ENCODE measurements at places on chromosomes 5 and 9. TPM values are rescaled to one million over a fixed set of nuclear protein-coding genes. Genes with fewer than 3 reads are reported as not detected.
A peak's percentile ranks its signal among the peaks of the same experiment; 100 is the strongest.

Gene HTR4
- total RNA-seq: not detected

- no peak for DNase-seq
- H3K36me3 ChIP-seq: no peaks in the 10 kb centered on the region
- no peaks in the 10 kb centered on the region for H3K27me3 ChIP-seq
- no peak overlapping the region for H3K27ac ChIP-seq
- peaks cover 6% of the 10 kb centered on the region for H3K4me1 ChIP-seq
Measured at GRCh38 chr9:109845226-109845625, 65.2 kb downstream of the PALM2AKAP2 start.

DNA sequence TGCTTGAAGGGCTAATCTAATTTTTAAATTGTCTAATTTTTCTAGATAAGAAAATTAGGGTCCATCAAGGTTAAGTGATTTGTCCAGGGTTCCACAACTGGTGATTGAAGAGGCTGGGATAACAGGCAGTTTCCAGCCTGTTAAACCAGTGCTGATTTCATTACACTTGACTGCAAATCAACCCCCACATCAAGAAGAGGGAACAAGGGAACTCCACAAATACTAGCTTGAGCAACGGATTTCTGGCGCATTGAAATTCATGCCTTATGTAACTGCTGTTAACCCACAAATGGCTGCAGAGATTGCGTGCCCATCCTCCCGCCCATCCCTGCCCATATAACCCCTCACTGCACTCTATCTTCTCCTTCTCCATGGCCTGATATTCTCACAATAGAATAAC lies 10.0 kb downstream of the PLPPR1 start:
- H3K4me3 ChIP-seq: no peak overlapping the region
- no peaks in the 10 kb centered on the region for H3K27me3 ChIP-seq
- H3K4me1 ChIP-seq: no peaks in the 10 kb centered on the region

- H3K27ac ChIP-seq: no peak overlapping the region
- 0 out of 2 replicates have a peak, but pooled peaks cover 2% of the 10 kb centered on the region for H3K4me1 ChIP-seq
- H3K36me3 ChIP-seq: no peaks in the 10 kb centered on the region
- H3K4me3 ChIP-seq: no peak overlapping the region
- H3K27me3 ChIP-seq: no peaks in the 10 kb centered on the region
Measured at GRCh38 chr9:106528158-106528557, 334.8 kb upstream of the ZNF462 start.

- H3K27ac ChIP-seq: 0 out of 2 replicates have a peak overlapping the region, but pooled peaks have one; percentile 32
- H3K27me3 ChIP-seq: no peaks in the 10 kb centered on the region
- peaks cover 9% of the 10 kb centered on the region for H3K36me3 ChIP-seq
- H3K4me1 ChIP-seq: peaks cover 48% of the 10 kb centered on the region
- DNase-seq: no peak
Measured at GRCh38 chr5:80227979-80228596, 27.8 kb downstream of the SERINC5 start.

Gene FSD1L
- total RNA-seq: 4.6 TPM

DNA sequence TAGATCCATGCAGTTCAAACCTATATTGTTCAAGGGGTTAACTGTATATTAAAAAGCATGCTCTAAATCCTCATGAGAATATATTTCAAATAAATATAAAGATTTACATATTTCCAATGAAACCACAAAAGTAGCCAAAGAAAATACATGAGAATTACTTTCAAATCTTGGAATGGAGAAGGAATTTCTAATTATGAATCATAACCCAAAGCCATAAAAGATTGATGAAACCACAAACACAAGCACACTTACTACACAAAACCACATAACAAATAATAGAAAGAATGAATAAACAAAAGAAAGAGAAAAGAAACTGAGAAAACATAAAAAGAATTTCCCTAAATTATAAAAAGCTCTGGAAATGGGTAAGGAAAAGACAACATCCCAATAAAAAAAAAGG lies 16.0 kb downstream of the ERP44 start:
- no peak for DNase-seq
- H3K4me3 ChIP-seq: no peak overlapping the region
- H3K4me1 ChIP-seq: peaks cover 28% of the 10 kb centered on the region

DNA sequence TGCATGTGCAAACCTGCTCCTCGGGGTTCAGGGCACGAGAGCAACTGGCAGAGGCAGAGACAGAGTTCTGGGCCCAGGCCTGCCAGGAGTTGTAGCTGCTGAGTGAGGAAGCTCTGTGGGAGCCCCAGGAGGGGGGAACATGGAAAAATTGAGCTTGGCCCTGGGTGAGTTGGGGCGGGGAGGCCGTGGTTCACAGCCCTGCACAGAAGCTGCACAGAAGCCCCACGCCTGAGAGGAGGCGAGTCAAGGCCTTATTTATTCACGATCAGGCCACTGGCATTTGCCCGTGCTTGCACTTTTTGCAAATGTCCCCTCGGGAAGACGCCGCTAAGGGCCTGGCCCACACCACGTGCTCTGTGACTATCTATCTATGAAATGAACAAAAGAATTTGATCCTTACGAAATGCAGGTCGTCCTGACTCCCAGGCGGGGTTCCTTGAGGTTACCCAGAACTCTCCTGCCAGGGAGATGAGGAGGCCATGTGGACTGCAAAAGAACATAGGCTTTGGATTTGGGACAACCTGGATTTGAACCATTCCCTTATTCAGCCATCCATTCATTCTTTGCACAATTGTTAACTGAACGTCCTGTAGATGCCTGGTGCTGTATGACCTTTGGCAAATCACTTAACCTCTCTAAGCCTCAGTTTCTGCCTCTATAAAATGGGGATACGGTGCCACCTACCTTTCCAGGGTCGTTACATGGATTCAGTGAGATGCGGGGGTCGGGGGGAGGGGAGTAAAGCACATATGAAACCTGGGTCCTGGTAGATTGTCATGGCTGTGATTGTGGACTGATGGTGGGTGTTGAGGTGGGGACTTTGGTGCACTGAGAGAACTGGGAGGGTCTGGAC lies 17.9 kb downstream of the COL27A1 start:
- H3K4me3 ChIP-seq: no peak overlapping the region
- H3K27ac ChIP-seq: peak overlapping the region; percentile 71
- H3K27me3 ChIP-seq: no peaks in the 10 kb centered on the region
- H3K36me3 ChIP-seq: peaks cover 4% of the 10 kb centered on the region

GRCh38 chr9:108245331-108245730 lies 610.5 kb downstream of the ACTL7B start:
- H3K36me3 ChIP-seq: no peaks in the 10 kb centered on the region
- H3K27ac ChIP-seq: no peak overlapping the region
- no peaks in the 10 kb centered on the region for H3K27me3 ChIP-seq
- no peak overlapping the region for H3K4me3 ChIP-seq
- no peak for DNase-seq

GRCh38 chr5:155587458-155587857 lies 573.9 kb downstream of the KIF4B start:
- H3K27me3 ChIP-seq: no peaks in the 10 kb centered on the region
- no peaks in the 10 kb centered on the region for H3K4me1 ChIP-seq
- H3K27ac ChIP-seq: no peak overlapping the region

Gene SPATA24
- total RNA-seq: 12.9 TPM

Gene CYLC2
- total RNA-seq: not detected

DNA sequence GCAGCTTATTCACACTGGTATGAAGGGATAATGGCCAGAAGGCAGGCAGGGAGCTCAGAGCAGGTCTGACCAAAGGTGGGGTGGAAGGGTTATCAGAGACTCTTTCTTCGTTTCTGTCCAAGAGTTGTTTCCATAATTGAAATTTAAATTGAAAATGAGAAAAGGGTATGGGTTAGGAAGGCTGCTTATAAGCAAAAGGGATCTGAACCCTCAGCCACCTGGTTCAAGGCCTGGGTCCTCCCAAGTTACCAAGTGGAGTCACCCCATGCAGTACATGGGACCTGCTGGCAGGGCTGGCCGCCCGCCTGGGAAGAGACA lies 17.8 kb downstream of the EEIG1 start:
- H3K36me3 ChIP-seq: no peaks in the 10 kb centered on the region
- H3K27me3 ChIP-seq: no peaks in the 10 kb centered on the region
- H3K27ac ChIP-seq: peak overlapping the region; percentile 72
- H3K4me3 ChIP-seq: no peak overlapping the region

GRCh38 chr5:73690015-73690414 lies 64.0 kb downstream of the ARHGEF28 start:
- no peak for DNase-seq
- H3K27ac ChIP-seq: no peak overlapping the region
- H3K4me1 ChIP-seq: peaks cover 23% of the 10 kb centered on the region
- no peaks in the 10 kb centered on the region for H3K27me3 ChIP-seq

Gene DMRTA1
- total RNA-seq: 2.6 TPM

Gene SMC5
- 21.8 TPM for total RNA-seq

Gene SEMA5A
- 14.3 TPM for total RNA-seq

Gene CDH18
- total RNA-seq: not detected

- H3K4me3 ChIP-seq: no peak overlapping the region
- peaks cover 2% of the 10 kb centered on the region for H3K27me3 ChIP-seq
- no peak for DNase-seq
- H3K27ac ChIP-seq: no peak overlapping the region
- peaks cover 20% of the 10 kb centered on the region for H3K4me1 ChIP-seq
- no peaks in the 10 kb centered on the region for H3K36me3 ChIP-seq
Measured at GRCh38 chr9:91677331-91677730, 253.7 kb upstream of the NFIL3 start.

GRCh38 chr5:5199495-5199894 lies 59.4 kb downstream of the ADAMTS16 start:
- H3K36me3 ChIP-seq: peaks cover 61% of the 10 kb centered on the region
- DNase-seq: no peak
- peaks cover 24% of the 10 kb centered on the region for H3K4me1 ChIP-seq
- H3K4me3 ChIP-seq: no peak overlapping the region

Gene TSSK1B
- total RNA-seq: not detected

- no peaks in the 10 kb centered on the region for H3K27me3 ChIP-seq
- peak overlapping the region; percentile 84 for H3K4me3 ChIP-seq
- H3K27ac ChIP-seq: peak overlapping the region; percentile 58
- peaks cover 20% of the 10 kb centered on the region for H3K4me1 ChIP-seq
- no peak for DNase-seq
- H3K36me3 ChIP-seq: peaks cover 32% of the 10 kb centered on the region
Measured at GRCh38 chr5:127518319-127518621, 830 bp downstream of the PRRC1 start.

Gene CAVIN4
- 7.1 TPM for total RNA-seq

GRCh38 chr9:133226219-133227171 lies 17.4 kb upstream of the OBP2B start:
- DNase-seq: no peak
- H3K4me1 ChIP-seq: peaks cover 6% of the 10 kb centered on the region
- H3K27me3 ChIP-seq: peaks cover 21% of the 10 kb centered on the region
- H3K27ac ChIP-seq: no peak overlapping the region

DNA sequence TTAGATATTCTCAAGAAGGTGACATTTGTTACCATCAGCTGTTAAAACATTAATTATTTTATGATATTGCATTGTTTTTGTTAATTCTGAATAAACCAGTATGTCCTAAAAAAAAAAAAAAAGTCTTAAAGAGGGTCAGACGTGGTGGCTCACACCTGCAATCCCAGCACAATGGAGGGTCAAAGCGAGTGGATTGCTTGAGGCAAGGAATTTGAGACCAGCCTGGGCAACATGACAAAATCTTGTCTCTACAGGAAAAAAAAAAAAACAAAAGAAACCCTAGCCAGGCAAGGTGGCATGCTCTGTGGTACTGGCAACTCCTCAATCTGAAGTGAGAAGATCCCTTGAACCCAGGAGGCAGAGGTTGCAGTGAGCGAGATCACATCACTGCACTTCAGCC lies 46.8 kb downstream of the CYLC2 start:
- no peak overlapping the region for H3K27ac ChIP-seq
- H3K27me3 ChIP-seq: peaks cover 8% of the 10 kb centered on the region
- H3K4me3 ChIP-seq: no peak overlapping the region
- no peaks in the 10 kb centered on the region for H3K36me3 ChIP-seq
- DNase-seq: no peak
- H3K4me1 ChIP-seq: peaks cover 56% of the 10 kb centered on the region

DNA sequence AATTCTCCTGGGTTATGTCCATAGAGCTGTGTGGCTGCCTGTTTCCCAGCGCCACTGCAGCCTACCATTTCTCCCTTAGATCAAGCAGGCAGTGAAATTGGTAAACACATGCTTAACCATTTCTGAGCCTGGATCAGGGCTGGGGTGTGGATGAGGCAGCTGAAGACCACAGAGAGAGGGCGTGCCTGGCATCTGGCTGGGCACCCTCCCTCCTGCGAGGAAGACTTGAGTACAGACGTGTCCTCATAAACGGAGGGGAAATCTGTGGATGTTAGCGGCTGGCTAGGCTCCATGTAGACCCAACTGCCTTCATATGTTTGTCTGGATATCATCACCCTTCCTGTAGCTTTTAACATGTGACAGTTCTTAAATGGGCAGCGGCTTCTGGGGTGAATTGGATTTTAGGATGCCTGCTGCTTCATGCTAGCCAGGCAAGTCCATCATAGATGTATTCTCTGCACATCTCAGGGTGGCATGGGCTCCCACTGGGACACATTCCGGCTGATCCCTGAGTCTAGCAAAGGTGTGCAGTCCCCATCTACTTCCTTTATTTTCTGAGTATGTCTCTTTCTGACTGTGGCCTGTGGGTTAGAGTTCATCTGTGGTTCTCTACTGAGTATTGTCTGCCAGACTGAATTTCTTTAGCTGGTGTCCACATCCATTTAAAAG lies 11.0 kb downstream of the RGS3 start:
- no peak overlapping the region for H3K4me3 ChIP-seq
- no peaks in the 10 kb centered on the region for H3K27me3 ChIP-seq
- no peak for DNase-seq
- H3K27ac ChIP-seq: no peak overlapping the region
- peaks cover 23% of the 10 kb centered on the region for H3K4me1 ChIP-seq

DNA sequence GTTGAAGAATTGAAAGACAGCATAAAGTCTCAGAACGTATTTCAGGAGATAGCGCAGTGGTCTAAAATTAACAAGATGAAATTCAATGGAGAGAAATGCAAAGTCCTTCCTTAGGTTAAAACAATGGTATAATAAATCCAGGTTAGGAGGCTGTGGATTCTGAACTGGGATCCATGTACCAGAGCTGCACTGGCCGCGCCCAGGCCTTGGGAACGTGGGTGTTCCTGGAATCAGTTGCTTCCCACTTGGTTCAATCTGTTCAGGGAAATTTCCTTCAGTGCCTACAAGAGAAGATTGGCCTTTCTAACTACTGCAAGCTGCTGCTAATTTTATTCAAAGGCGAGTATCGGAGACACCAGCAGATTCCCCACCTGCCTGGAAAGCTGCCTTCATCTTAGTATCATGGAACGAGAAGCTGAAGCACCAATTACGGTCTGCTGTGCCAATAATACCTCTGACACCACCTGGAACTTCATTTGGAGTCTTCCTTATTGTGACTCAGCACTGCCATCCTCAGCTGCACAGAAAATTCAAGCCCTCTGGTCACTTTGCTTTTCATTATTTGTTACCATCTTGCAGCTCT lies 14.3 kb upstream of the CTNND2 start:
- H3K4me1 ChIP-seq: no peaks in the 10 kb centered on the region
- H3K27ac ChIP-seq: no peak overlapping the region
- no peak overlapping the region for H3K4me3 ChIP-seq

GRCh38 chr5:112174959-112175594 lies 244.0 kb downstream of the EPB41L4A start:
- H3K4me3 ChIP-seq: no peak overlapping the region
- no peak for DNase-seq
- H3K27me3 ChIP-seq: no peaks in the 10 kb centered on the region
- no peak overlapping the region for H3K27ac ChIP-seq
